ENCODE measurements at places on chromosomes 4 and X.

DNA sequence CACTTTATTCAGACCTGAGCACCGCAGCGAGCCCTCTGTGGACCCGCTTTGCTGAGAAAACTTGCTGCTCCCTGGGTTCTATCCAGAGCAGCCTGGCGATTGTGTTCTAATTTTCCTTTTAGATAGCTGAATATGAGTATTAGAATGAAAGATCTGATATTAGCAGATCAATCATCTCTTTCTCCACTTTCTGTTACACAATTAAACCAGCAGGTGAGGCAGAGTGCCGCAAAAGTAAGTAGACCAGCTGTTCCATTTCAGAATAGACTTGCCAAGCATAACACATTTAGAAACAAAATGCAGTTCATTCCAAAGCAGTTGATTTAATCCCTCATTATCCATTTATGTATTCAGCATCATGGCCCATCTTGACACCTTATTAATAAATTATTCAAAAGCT is 58.6 kb downstream of the PALLD start:
- DNase-seq, result no peak

DNA sequence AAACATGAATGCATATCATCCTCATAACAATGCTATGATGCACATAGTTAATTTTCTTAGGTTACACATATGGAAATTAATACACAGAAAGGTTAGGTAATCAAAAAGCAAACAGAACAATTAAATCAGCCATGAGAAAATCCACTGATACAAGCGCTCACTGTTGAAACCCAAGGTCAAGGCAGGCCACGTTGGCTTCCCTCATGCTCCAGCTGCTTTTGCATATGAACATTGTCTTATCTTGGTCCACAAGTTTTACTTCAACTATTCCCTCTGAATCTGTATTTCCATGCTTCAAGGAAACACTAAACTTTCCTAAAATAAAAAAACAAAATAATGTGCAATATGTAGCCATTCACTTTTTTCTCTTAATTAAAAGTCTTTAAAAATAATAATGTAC is 34.5 kb upstream of the PLA2G12A start:
- no peak for DNase-seq

- no peak for DNase-seq
These were observed 56.2 kb downstream of the SMIM20 start for GRCh38 chr4:25970226-25970675.

DNA sequence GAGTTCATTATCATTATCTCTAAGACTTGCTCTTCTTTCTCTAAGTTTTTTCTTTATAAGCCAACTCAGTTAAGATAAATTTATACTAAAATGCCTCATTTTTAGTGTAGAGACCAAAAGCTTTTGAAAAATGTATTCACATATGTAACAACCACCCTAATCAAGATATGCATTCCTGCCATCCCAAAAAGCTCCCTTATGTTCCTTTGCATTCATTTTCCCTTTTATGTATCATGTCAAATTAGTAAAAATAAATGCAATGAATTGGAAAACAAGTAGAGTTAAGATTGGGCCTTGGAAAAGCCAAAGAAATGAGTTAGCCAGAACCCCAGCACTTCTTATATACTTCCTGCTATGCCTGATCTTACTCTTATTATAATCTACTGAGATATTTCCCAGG is 62.2 kb downstream of the NPY2R start:
- DNase-seq, result no peak

Data from lung microvascular endothelial cell (primary cell).